ENCODE measurements at places on chromosomes 1 and 21.

DNA sequence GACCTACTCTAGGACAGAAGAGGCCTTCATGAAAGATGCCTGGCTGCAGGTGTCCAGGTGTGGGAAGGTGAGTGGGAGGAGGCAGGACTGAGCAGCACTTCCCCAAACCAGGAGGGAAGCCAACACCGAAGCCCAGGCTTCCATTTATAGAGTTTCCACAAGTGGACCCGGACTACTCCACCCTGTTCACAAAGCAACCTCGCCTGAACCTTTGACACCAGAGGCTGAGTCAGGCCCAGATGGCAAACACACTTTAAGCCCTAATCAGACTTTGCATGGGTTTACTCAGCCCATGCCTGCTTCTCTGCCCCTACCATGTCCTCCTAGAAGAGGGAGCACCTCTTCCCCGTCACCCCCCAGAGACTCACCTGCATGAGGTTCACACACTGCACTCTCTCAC is 14.0 kb downstream of the PRR9 start:
- no peak for DNase-seq

DNA sequence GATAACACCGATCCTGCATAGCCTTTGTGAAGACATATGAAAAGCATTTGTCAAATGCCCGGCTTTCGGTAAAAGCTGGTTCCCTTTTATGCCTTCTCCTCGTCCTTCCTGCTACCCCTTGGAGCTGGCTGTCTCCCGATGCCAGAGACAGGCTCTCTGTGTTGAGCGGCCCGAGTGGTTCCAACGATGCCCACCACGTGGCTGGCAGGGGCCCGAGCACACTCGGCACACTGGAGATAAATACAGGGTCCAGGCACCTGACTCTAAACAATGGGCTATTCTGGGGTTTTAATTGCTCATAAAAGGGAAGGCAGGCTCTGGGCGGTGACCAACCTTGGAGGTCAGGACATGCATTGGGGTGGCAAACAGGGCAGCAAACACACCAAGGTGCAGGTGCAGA is 207.1 kb downstream of the HIVEP3 start:
- no peak for DNase-seq

- no peak for DNase-seq
Observed at GRCh38 chr1:8408151-8408839, 90.4 kb downstream of the SLC45A1 start.

- no peak for DNase-seq
Observed at GRCh38 chr1:178784131-178784536, 59.1 kb downstream of the RALGPS2 start.

DNA sequence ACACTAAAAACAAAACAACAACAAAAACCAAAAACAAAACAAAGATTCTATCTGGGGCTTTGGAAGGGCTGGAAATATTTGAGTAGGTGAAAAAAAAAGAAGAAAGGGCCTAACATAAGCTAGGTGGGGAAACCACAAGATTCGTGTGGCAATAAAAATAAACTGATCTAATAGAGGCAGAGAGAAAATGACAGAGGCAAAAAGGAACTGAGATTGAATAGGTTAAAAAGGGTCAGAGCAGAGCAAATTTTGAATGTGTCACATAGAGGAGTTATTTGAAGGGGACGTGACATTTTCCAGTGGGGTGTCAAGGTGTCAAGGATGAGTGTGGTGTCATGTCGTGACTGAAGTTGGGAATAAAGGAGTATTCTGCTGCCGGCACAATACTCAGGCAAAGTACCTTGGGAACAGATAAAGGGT is 65.2 kb upstream of the RALGPS2 start:
- no peak for DNase-seq

GRCh38 chr1:107362468-107363140 is 221.8 kb downstream of the NTNG1 start:
- DNase-seq: no peak

DNA sequence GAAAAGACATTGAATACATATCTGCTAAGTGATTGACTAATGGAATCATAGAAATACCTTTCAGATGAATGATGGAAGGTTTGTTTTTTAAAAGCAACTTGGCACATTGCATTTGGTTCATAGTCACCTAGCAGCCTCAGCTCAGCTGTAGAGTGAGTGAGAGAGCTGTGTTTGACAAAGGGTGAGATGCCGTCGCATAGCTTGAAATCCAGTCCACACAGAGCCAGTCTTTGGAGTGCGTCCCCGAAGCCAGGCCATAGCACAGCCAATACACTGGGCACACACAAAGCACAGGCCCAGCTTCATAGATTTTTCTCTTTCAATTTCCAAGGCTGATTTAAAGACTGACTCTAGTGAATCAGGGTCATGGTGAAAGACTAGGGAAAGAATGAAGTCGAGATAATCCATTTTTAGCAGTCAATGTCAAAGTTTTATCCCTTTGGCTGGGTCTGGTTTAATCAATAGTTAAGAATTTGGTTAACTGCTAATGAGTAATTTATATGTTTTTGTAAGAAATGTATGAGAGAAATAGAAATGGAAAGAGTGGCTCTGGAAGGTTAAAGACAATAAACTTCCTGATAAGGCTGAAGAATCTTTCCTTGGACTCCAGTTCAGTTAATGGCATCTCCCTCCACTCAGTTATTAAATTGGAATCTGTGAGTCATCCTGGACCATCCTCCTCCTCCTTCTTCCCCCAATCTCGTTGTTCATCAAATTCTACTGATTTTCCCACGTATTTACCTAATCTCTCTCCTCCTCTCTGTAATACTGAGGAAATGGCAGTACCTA is 101.2 kb upstream of the IRF2BP2 start:
- DNase-seq: no peak
